ENCODE measurements at places on chromosomes 4 and X.

DNA sequence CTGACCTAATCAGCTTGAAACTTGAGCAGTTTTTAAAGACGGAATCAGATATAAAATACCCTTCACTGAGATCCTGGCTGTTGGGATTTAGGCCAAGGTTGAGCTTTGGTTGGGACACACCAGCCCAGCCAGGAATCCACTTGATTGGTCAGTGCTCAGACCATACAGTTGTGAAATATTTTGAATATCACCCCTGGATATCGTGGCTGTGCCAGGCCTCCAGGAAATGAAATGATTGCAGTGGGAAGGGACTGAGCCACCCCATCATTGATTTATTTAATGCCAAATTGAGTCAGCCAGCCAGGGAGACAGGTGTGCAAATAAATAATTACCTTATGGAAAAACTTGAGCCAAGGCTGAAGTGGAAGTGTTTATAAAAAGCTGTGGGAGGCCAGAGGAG lies 128.4 kb upstream of the SCML1 start:
- DNase-seq = no peak

GRCh38 chr4:31272331-31273061 lies 552.3 kb downstream of the PCDH7 start:
- no peak for DNase-seq

DNA sequence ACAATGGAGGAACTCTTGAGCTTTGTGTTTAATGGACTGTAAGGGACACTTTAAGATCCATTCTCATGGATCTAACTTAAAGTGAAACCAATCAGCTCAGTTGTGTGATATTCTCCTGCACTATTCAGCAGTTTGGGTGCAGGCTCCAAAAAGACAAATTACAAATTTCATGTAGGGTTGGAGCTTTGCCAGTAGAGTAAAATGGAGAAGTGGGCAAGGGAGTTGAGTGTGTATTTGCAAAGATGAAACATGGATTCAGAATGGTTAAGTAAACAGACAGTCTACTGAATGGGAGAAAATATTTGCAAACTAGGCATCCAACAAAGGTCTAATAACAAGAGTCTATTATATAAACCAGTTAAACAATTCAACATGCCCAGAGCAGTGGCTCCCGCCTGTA lies 21.2 kb upstream of the MID2 start:
- DNase-seq = no peak

GRCh38 chr4:150323406-150324325 lies 245.4 kb downstream of the DCLK2 start:
- no peak for DNase-seq

GRCh38 chrX:112058255-112058654 lies 24.3 kb downstream of the TRPC5 start:
- no peak for DNase-seq

GRCh38 chr4:55312489-55313101 lies 33.4 kb upstream of the SRD5A3 start:
- DNase-seq = no peak

DNA sequence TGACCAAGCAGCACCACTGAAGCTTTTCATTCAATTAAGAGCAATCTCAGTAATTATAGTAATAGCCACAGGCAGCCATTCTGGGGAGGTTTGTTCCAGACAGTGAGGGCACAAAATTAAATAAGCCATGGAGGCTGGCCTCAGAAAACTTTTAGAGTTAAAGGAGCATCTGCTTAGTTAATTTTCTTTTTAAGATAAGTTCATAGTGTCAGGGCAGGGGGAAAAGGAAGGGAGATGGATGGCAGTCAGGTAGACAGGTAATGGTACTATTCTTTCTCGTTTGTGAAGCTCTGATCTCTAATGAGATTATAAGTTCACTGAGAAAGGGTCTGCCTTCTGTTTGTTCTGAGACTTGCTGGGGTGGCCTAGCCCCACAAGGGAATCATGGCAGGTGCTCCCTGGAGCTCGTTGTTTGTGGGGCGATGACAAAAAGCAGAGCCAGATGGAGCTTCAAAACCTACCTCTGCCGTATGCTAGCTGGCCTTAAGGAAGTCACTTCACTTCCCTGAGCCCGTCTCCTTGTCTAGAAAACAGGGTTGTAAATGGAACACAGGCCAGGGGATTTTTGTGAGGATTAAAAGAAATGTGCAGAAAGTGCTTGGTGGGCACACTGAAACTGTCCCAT lies 44.6 kb upstream of the FGFBP2 start:
- DNase-seq = no peak

- no peak for DNase-seq
Measured at GRCh38 chr4:41758884-41759283, 10.4 kb upstream of the PHOX2B start.

GRCh38 chr4:1053080-1053661 lies 41.7 kb downstream of the FGFRL1 start:
- no peak for DNase-seq

GRCh38 chr4:21768349-21769310 lies 179.9 kb downstream of the KCNIP4 start:
- DNase-seq = no peak

DNA sequence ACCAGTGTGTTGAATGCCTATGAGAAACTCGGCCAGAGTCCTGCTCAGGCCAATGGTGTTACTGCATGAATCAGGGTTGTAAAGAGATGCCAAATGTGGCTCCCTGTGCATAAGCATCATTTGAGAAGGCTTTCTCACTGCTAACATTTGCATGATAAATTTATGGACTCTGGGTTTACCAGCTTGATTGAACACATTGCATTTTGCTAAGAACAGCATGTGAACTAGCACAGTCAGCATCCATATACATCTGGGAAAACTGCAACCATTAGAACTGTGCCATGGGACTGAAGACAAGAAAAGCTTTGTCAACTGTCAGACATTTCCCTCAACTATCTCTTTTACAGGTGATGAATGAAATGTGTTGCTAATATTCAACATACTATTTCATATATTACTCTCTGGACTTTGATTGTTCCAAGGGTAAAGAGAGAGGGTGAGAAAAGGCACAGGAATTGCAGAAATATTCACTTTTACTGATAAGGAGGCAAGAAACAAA lies 1427.4 kb upstream of the ADGRL3 start:
- DNase-seq = no peak

DNA sequence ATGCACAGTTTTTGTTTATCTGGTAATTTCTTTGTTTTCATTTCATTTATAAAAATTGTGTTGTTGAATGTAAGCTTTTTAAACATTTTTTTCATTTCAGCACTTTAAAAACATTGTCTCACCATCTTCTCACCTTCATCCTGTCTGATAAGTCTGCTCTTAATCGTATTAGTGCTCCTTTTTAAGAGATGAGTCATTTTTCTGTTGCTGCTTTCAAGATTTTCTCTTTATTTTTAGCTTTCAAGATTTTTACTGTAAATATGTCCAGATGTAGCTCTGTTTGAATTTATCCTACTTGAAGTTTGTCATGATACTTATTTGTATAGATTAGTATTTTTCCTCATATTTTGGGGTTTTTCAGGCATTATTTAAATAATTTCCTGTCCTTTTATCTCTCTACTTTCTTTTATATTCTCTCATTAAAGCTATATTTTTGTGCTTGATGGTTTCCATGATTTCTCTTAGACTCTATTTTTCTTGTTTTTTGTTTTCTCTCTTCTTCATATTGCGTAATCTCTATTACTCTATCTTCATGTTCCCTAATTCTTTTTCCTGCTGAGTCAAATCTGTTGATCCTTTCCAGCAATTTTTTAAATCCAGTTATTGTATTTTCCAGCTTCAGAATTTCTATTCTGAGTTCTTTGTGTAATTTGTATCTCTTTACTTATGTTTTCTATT lies 1400.4 kb upstream of the PCDH7 start:
- no peak for DNase-seq

- DNase-seq = no peak
Measured at GRCh38 chr4:142452161-142452855, 393.8 kb downstream of the INPP4B start.

- no peak for DNase-seq
Measured at GRCh38 chrX:18348047-18348446, 6.4 kb downstream of the SCML2 start.

GRCh38 chr4:125355791-125356190 lies 41.0 kb downstream of the FAT4 start:
- no peak for DNase-seq

DNA sequence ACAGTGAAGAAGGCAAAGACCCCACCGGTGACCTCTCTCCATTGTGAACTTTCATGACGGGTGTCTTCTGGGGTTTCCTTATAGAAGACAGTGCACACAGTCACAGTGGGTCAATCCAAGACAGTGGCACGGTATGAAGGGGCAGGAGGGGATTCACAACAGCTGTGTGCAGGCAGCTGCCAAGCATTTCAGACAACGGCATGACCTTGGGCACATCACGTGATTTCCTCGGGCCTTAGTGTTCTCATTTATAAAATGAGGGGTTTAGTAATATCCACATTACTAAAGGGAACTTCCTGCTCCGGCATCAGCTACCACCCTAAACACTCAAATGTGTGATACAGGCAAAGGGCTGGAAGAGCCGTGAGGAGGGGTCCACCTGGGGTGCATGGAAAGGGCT lies 42.9 kb downstream of the RBM47 start:
- no peak for DNase-seq

GRCh38 chr4:143359644-143360193 lies 23.0 kb downstream of the GAB1 start:
- DNase-seq = no peak

GRCh38 chr4:71538528-71538927 lies 199.7 kb downstream of the SLC4A4 start:
- no peak for DNase-seq

DNA sequence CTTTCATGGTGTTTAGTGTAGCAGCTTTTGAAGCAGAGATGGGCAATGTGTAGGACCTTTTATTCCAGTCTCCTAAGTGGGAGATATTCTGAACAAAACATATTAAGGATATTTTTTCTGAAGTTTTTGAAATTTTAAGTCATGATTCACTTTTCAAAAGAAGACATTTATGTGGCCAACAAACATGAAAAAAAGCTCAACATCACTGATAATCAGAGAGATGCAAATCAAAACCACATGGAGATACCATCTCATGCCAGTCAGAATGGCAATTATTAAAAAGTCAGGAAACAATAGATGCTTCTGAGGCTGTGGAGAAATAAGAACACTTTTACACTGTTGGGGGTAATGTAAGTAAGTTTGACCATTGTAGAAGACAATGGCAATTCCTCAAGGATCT lies 76.0 kb downstream of the FAT4 start:
- DNase-seq = no peak

- no peak for DNase-seq
Measured at GRCh38 chr4:67333664-67334063, 211.6 kb downstream of the CENPC start.

DNA sequence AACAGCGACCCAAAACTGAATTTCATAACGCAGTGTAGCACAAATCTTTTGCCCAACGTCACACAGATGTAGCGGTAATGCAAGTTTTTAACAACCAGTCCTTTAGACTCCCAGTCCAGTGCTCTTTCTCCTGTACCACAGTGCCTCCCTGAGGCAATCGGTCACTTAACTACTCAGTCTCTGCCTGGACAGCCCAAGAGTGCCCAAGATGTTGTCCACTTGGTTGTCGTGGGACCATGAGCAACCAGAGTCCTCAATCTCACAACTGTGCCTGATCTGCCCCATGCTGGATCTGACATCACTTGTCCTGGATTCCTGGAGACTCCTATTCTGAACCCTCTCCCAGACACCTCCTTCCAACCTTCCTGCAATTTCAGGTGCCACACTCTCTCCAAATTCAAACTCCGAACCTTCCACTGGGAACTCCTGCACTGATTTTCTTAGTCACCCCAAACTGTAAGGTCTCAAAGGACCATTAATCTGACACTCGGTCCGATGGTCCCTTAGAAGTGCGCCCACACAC lies 702 bp downstream of the MMGT1 start:
- no peak for DNase-seq

GRCh38 chr4:7808752-7809151 lies 130.9 kb downstream of the AFAP1 start:
- no peak for DNase-seq

- DNase-seq = no peak
Measured at GRCh38 chrX:39022106-39022505, 220.8 kb downstream of the MID1IP1 start.

DNA sequence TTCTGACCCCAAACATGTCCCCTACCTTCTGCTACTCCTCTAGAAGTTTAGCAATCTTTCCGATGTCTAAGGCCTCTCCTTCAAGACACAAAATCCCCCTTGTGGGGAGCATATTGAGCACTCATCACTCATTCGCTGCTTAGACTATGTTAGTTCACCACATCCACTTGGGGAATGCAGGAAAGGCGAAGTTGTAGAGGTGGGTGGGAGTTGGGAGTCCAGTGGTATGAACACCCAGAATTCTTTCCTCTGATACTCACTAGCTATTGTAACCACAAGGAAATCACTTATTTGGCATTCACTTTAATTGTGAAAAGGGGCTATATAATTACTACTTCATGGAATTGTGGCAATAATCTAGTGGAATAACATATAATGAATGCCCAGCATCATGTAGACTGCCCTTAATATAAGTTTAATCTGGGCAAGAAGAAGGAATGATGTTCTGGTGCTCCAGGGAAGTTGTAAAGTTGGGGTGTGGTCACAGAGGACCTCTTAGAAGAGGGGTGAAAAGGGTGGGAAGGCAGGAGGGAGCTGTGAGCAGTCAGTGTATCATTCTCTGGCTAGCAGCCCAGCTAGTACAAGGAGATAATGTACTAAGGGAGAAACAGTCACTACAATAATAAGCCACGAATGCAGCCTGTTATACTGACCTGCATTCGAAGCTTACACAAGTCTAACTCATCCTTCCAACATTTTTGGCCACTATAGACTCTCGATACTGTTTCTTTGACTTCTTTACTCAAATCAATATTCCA lies 468.2 kb upstream of the DIPK2B start:
- no peak for DNase-seq

- DNase-seq = no peak
Measured at GRCh38 chr4:167883266-167883665, 209.1 kb upstream of the ANXA10 start.

GRCh38 chr4:53037892-53038291 lies 175.8 kb downstream of the RASL11B start:
- DNase-seq = no peak

DNA sequence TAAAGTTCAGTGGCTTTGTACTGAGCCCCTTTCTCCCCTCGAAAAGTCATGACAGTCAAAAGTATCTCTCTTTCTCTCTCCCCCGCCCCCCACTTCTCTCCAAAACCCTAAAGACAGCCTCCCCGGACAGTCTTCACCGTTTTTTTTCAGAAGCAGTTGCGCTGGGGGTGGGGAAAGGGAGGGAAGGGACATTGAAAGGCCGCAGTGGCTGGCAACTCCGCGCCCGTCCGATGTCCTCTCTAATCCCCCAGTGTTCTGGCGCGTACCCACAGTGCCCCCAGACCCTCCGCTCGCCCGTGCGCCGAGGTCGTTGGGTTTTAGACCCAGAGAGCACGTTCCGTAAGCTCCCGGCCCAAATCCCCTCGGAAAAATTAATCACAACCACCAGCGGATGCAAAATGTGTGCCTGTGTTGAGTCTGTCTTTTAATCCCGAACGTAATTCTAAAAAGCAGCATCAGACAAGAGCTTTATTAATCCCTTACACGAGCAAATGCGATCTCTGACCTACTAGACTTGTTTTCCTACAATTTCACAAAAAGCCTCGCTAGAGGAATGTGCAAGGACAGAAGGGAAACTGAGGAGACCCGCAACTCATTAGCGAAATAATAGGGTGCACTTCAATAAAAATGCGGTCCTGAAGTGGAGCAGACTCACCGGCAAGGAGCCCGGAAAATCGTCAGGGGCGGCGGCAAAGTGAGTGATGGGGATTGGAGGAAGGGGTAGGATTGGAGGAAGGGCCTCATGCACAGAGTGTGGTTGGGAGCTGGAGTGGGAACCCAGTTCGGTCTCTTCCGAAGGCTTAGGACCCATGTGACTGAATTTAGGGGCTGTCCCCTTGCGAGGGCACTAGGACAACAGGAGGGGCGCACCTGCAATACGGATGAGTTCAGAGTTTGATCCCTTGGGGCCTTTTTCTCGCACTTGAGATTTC lies 12.2 kb upstream of the PRDM8 start:
- DNase-seq = no peak

GRCh38 chrX:47384502-47384901 lies 14.1 kb downstream of the ZNF157 start:
- DNase-seq = no peak
